Stimulated activated CD4-positive, alpha-beta T cell treated with anti-CD3 and anti-CD28 coated beads, Interleukin-4, amount 100 ng/mL, for 48 hours (primary cell): ENCODE measurements at places on chromosomes 3 and 15.

GRCh38 chr15:51181221-51181620, 86.5 kb upstream of the TNFAIP8L3 start:
- no peak for DNase-seq

- no peak for DNase-seq
These were observed 8.3 kb upstream of the VILL start for GRCh38 chr3:37982331-37982730.

GRCh38 chr3:124878561-124879336, 8.4 kb downstream of the ITGB5 start:
- DNase-seq = no peak

DNA sequence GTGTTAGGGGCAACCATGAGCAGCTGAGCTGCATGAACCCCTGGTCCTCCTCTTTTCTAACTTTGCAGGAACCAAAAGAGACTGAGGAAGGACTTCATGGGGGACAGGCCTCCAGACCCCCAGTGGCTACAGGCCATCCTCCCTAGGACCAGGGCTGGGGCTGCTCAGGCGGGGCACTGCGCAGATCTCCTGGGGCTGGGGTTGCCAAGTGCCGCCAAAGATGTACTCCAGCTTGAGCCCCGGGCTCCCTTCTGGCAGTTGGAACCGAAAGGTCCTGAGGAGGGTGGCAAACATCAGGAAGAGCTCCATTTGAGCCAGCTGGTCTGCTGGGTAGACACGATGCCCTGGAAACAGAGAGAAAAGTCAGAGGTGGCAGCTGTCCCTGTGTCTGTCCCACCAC, 11.1 kb upstream of the PARL start:
- no peak for DNase-seq

- no peak for DNase-seq
These were observed 29.9 kb upstream of the VIPR1 start for GRCh38 chr3:42472555-42472954.

DNA sequence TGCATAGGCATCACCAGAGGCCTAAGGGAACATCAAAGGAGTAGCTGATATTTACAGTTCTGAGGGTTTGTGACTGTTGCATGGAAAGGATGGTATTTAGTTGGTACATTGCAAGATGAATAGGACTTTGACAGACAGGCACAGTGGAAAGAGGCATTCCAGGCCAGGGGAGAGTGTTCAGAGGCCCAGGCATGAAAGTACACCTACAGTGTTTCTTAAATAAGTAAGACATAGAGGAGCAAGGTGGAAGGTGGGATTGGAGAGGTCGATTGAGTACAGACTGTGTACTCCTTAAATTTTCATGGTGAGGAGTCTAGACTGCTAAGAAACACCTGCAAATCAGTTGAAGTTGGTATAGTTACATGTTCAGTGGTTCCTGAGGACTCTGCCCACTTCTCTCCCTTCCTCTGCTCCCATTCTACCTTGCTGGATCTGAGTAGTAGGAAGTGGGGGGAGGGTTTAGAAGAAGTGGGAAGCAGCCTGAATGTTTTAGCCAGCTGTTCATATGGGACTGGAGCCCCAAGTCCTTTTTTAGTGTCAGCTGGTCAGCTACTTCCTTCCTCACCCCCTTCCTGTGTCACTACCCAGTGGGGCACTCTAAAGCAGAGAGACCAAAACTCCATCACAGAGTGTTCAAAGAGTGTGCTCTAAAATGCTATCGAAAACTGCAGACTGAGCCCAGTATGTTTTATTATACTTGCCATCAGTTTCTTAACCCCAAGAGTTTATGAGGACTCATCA, 14.0 kb downstream of the KLHL18 start:
- no peak for DNase-seq

DNA sequence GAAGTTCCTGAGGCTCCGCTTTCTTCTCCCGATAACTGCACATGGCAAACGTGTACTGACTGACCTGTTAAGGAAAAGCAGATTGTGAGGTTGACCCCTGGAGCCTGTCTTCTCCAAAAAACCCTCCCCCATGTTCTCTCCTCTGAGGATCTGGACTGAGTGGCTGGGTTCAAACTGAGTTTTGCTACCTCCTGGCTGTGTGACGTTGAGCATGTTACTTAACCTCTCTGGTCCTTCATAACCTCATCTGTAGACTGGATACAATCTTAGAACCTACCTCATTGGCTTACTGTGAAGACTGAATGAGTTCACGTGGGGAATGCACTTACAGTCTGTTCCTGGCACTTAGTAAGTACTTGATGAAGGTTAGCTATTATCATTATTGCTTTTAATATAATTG, 184.1 kb upstream of the FEZF2 start:
- no peak for DNase-seq

DNA sequence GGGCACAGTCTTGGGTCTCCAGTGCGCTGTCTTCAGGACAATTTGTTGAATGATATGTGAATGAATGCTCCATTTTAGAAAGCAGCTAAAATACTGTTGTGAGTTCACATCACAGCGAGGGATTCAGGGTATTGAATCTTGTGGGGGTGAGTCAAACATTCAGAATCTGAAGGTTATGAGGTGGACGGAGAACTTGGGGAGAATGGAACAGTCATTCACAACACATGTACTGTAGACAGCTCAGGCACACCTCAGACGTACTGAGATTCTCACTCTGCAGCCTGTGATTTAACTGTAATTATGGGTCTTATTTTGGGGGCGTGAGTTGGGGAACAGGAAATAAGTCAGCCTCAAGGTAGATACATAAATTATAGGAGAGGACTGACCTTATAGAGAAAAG, 13.9 kb downstream of the CRYBG3 start:
- DNase-seq = no peak
